ENCODE measurements at places on chromosomes 16 and 17.

DNA sequence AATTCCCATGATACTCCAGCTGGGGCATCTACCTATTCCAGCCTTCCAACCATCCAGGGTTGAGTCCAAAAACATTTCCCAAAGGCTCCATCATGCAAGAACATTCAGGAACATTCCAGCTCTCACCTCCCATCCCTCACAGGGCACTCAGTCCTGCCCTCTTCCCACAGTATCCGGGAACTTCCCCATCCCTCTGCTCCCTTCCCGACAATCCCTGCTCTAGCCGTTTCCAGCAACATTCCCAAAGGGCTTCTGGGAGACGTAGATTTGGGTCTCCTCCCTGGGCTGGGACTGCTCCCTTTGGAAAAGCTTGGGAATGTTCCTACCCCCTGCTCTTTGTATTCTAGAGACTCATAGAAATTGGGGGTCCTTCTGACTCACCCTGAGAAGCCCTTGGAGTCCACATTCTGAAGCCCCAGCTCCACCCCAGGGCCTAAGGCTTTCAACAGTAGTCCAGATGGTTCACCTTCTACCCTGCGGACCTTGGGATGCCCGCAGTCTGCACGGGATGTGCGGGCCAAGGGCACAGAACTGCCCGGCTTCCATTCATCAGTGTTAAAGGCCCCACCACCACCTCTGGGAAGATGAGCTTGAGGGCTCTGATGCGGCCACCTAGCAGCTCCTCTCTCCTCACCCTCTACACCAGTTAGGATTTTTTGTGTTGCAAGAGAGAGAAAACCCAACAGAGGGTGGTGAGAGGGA, 25.4 kb downstream of the NGFR start:
- no peak for DNase-seq

DNA sequence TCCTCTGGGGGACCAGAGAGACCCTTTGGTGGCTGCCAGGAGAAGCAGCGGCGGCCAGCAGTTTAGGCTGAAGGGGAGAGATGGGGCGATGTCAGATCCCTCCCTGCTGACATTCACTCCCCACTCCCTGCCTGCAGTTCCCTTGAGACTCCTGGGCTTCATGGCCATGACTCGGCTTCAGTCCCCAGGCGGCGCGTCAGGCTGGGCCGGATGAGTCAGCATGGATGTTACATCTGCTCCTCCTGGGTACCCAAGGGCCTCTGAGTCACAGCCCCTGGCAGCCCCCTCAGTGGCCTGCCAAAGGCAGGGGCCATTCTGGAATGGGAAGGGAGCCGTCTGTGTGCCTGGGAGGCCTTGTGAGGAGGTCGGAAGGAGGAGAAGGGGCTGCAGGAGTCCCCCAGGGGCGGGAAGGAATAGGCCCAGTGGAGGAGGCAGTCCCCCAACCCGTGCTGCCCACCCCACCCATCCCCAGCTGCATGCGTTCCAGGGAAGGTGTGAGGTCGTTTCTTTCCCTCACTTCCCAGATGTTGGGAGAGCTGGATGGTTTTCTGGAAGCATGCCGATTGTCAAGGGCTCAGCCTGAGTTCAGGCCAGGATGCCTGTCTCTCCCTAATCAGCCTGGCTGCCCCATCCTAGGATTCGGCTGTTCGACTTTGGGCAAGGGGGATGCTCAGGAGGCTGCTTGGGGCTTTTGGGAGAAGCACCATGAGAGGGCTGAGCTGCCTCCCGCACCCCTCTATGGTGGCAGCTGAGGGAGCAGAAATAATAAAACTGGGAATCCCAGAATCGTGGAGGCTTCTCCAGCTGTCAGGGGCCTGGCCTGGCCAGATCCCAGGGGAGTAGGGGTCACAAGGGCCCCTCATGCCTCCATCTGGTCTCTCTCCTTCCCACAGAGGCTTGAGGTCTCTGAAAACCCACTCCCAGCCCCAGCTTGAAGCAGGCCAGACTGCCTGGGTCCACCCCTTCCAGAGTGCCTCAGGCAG, 9.7 kb downstream of the RHBDL3 start:
- DNase-seq = no peak

GRCh38 chr16:54462771-54463170, 176.2 kb upstream of the IRX3 start:
- DNase-seq = no peak

GRCh38 chr16:80656711-80657150, 115.9 kb downstream of the DYNLRB2 start:
- no peak for DNase-seq

DNA sequence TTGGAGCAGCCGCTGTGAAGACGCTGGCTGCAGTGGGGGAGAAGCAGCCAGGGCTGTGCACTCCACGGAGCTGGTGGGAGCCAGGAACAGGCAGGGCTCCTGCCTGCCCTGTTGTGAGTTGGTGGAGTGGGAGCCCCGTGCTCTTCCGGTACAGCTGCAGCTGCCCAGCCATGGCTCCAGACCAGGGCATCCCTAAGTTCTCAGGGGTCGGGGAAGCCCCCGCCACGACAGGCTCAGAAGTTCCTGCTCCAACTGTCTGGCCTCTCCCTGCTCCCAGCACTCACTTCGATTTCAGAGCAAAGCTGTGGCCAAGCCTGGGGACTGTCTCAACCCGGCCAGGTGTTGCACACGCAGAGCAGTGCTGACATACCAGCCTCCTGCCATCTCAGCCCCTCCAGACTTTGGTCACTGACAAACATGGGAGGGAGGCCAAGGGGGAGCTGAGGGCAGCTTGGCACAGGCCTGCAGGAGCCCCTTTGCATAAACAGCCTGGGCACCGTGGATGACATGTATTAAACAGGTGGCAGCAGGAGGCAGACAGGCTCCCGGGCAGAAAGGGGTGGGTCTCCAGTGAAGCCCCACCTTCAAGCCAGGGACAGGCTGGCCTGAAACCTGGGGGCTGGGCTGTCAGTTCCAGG, 13.9 kb upstream of the KDM8 start:
- no peak for DNase-seq

- no peak for DNase-seq
These were observed 32.9 kb downstream of the DYNLRB2 start for GRCh38 chr16:80573700-80574120.

- DNase-seq = no peak
These were observed 153.0 kb downstream of the NTN1 start for GRCh38 chr17:9174312-9174711.

DNA sequence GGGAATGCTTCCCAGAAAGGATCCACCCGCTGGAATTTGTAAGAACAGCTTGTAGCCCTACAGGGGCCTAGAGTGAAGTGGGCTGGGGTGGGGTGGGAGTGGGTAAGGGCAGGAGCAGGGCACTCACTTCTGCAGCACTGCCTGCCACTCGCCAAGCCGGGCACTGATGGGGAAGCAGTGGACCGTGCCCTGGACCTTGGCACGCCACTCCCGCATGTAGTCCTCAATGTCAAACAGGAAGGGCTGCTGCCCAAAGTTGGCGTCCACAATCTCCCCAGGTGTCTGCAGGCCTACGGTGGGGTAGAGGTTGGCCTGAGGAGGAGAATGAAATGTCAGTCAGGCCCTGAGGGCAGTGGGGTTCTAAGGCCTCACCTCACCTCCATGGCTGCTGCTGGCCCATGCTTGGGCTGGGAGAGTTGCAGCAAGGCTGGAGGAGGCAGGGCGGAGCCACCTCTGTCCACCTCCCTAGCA, 15.7 kb upstream of the GFOD2 start:
- no peak for DNase-seq

DNA sequence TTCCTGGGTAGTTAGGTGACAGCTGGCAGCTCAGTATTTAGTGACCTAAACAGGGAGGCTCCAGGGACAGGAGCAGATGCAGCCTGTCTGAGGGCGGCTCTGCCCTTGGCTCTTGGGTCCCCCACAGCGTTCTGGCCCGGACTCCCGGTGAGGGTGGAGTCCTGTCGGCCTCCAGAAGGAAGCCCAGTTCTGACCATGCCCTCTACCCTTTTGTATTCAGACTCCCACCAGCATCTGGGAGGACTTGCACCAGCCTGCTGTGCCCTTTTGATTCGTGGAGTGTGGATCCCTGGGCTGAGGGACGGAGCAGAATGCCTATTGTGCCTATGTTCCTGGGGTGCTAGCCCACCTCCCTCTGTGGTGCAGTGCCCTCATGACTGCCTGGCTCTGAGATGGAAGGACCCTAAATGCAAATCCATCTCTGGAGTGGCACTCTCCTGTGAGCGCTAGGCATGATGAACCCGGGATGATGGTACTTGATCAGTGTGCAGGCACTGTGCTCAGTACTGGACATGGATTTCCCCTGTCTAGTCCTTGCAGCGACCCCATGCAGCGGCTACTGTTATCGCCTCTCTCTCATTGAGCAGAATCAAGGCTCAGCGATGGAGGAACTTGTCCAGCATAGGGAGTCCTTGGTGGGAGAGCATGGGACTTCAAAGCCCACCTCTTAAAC, 123.1 kb downstream of the SNX29 start:
- DNase-seq = no peak

GRCh38 chr16:75579281-75579834, 13.2 kb downstream of the GABARAPL2 start:
- no peak for DNase-seq

DNA sequence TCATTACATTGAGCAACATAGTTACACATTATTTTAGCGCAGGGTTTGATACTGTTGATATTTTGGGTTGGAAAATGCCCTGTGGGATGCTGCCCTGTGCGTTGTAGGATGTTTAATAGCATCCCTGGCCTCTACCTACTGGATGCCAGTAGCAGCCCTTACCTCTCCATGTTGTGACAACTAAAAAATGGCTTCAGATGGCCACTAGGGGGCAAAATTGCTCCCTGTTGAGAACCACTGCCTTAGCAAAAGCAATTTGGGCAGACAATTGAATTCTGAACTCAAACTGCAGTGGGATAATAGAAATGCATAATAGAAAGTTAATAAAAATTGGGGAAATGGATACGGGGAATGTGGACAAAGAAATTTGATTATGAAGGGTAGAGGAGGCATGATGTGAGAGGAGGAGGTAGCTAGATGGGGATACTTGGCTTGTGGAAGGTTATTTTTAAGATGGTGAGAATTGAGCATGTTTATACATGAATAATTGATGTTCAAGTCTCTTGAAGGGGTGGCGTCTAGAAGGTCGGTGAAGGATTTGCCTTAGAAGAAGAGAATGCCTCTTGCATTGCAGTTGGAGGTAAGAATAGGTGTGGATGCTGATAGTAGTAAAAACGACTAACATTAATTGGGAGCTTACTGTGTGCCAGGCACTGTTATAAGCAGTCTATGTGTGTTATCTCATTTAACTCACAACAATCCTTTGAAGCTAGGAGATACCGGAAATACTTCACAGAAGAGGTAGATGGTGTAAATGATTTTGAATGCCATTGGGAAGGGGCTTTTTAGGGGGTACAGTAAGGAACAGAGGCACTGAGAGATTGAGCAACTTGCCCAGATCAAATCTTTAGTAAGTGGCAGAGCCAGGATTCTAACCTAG, 19.0 kb downstream of the HEATR9 start:
- peak; percentile 60 for DNase-seq

DNA sequence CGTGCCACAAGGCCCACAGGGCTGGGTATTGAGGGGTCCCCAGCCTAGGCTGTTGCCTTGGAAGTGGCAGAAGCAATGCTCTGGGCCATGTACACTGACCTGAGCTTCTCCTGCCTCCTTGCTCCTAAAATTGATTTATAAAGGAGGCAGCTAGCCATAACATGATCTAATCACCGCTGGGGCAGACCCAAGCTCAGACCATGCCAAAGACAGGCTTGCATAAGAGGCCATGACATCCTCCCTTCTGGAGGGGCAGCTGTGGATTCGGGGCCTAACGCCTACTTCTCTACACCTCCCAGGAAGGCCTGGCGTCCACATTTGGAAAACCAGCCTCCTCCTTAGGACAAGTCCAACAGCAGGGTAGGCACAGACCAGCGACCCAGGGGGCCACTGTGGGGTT, 12.3 kb downstream of the HSD11B2 start:
- no peak for DNase-seq

DNA sequence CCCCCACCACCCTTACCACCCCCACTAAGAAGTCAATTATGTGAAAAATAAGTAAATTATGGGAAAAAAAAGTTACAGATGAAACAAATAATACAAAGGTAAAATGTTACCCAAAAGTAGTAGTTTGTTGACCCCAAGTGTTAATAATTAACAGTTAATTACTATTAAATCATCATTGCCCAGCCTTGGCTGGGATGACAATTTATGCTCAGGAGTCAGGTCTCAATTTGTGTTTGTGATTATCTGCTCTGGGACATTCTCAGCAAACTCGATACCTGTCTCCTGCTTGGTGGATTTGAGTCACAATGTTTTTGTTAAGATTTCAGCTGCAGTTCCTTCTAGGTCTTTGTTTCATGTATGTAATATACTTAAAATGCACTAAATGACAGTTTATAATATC, 172.3 kb upstream of the IRX3 start:
- no peak for DNase-seq

DNA sequence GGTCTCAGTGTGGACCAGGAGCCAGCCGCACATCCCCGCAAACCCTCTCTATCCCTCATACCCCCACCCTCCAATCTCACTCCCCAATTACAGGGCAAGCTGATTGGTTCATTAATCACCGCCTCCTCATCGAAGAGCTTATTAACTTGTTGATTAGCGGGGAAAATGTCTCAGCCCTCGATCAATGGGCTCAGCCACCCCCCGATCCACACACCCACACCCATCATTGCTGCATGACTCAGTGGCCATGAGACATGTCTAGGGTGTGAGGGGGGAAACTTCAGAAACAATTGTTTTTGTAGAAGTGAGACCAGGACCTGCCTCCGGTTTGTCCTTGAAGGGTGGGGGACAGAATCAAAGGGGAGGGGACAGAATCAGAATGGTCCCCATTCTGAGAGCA, 2.5 kb upstream of the PYY start:
- DNase-seq = no peak

DNA sequence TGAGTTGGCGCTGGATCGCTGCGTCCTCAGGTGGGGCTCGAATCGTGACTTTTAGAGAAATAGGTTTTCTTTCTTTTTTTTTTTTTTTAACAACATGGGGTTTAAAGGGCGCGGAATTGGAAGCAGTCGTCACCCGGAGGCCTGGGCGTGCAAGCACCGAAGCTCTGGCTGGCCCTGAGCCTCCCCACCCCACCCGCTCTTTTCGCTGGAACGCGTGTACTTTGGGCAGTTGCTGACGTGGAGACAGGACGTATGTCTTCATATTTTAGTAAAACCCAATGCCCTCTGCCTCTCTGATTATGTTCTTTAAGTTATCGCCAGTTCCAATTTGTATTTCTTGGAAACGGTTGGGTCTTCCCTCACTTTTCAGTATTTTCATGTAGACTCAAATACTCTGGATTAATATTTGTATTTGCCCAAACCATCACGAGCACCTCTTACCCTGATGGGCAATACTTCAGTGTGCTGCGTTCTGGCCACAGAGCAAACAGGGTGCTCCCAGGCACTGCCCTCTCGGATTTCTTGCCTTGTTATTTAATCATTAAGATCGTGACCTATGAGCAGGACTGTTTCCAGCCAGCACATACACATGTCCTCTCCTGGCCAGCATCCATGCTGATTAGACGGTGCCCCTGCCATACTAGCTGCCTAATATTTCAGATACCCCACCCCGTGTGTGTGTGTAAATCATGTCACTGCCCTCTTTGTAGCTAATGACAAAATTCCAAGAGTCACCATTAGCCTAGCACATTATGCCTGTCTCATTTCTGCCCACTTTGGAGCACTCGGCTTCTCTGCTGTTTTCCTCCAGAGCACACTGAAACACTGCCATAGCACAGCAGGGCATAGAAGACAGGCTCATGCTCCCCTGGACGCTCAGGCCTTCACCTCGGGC, 805 bp upstream of the C16orf95 start:
- DNase-seq = no peak

GRCh38 chr17:80860703-80861417, 130.8 kb upstream of the CHMP6 start:
- DNase-seq = no peak
